ENCODE measurements at places on chromosomes 7 and 10.

GRCh38 chr7:40674316-40674715, 539.5 kb downstream of the SUGCT start:
- DNase-seq, result no peak

DNA sequence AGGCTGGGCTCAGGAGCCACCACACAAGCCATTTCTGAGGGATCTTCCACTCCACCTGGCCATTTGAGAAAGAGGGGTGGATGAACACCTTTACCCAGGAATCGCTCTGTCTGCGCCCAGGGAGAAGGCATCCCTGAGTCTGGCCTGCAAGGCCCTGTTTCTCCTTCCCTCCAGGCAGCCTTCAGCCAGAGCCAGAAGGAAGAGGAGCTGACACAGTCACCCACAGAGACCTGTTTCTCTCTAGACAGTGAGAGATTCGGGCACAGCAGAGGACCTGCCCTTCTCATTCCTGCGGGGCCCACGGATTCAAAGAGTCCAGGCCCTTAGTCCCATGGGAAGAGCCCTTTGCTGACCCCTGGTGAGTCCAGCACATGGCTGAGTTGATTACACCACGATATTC, 127.5 kb upstream of the TNS3 start:
- no peak for DNase-seq

- peak; percentile 72 for DNase-seq
Observed at GRCh38 chr7:42854571-42855118, 57.2 kb downstream of the C7orf25 start.

DNA sequence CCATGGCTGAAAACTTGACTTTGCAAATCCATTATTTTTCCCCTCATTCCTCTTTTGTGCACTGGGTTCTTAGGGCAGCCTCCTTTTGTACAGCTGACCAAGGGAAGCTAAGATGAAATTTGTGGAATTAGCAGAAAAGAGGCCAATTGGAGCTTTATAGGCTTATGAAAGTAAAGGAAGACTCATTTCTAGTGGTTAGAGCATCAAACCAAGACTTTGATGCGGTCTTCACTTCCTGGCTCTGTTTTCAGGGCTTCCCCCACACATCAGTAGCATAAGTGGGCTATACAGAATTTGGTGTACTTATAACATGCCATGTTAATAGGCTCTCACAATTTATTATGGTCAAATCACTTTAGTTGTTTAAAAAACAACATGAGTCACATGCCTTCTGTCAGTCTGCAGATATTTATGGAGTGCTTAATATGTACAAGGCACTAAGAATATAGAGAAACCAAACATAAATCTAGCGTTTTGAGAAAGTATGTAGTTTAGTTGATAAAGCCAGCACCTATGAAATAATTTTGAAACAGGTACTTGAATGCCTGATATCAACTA, 5.7 kb downstream of the AUTS2 start:
- DNase-seq, result peak; percentile 13

DNA sequence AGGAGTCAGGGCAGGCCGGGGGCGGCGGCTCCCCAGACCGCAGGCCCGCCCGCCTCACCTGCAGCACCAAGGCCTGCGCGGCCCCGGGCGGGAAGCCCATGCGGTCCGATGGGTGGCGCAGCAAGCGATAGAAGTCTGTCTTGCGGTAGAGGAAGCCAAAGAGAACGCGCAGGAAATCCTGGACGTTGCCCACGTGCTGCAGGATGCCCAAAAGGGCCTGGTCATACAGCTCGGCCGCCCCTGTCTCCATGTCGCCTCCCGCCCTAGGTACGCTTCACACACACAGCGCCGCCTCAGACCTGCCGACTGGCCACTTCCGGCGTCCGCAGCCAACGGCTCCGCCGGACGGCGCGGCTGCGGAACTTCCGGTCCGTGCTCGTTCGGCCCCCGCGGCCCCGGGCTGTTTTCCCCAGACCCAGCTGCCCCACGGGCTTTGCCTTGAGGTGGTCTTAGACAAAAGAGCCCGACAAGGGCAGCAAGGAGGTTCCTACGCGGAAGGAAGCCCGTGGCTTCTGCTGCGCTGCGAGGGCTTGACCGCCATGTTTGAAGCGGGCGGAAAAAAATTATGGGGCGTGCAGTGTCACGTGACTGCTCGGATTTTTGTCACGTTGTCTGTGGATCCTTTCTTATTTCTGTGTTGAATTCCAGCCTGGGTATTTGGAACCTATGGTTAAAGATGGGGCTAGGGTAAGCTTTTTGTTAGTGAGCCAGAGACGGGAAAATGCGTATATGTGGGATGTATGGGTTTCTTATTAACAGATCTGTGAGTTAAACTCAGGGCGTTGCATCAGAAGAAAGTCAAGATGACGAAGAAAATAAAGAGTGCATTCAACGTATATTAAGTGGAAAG, at the start of gene NUDCD3:
Gene NUDCD3, minus strand, starts transcription at position 308 of the 850 bp plus-strand sequence. Its CDS starts 58 bp downstream, at position 250.
- peak; percentile 93 for DNase-seq

DNA sequence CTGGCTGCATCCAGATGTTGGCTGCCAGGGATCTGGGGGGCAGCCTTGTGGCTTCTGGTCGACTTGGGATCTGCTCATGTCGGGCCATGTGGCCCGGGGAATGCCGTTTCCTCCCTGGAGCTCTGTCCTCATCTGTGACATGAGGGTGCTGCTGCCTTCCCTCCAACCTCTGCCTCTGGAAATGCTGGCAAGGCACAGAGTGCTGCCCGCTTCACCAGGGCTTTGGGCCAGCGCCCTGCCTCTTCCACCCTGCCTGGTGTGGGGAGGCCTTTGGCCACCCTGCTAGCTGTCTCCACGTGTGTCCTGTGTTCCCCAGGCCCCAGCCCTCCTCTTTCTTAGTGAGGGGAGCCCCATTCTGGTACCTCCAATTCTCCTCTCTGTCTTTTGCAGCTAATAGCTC, 5.8 kb upstream of the SMARCD3 start:
- DNase-seq, result no peak

DNA sequence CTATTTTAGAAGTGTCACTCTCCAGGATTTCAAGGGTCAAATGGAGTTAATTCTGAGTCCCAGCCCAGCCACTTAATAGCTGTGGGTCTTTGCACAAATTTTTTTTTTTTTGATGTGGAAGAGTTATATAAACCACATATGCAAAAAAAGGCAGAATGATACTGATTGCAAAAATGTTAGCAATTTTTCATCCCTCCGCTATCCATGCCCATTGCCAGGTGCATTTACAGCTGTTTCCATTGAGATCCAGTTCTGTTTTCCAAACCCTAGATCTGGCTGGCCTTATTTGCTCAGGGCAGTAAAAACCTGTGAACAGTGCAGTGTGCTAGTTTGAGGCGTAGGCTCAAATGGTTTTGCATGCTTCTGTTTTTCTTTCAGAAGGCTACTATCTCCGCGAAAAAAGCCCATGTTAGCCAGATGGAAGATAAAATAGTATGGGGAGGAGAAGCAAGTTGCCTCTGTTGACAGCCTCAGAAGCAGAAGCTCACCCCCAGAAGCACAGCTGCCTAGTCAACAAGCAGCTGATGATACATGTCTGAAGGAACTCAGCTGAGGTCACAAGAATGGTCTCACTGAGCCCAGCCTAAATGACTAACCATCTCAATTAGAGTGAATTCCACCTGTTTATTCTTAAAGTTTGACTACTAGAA, 997 bp upstream of the ZNF138 start:
- DNase-seq, result no peak

- no peak for DNase-seq
Observed at GRCh38 chr10:69070951-69071350, 17.0 kb upstream of the SRGN start.

- DNase-seq, result no peak
Observed at GRCh38 chr7:50505553-50506210, 55.5 kb upstream of the FIGNL1 start.

DNA sequence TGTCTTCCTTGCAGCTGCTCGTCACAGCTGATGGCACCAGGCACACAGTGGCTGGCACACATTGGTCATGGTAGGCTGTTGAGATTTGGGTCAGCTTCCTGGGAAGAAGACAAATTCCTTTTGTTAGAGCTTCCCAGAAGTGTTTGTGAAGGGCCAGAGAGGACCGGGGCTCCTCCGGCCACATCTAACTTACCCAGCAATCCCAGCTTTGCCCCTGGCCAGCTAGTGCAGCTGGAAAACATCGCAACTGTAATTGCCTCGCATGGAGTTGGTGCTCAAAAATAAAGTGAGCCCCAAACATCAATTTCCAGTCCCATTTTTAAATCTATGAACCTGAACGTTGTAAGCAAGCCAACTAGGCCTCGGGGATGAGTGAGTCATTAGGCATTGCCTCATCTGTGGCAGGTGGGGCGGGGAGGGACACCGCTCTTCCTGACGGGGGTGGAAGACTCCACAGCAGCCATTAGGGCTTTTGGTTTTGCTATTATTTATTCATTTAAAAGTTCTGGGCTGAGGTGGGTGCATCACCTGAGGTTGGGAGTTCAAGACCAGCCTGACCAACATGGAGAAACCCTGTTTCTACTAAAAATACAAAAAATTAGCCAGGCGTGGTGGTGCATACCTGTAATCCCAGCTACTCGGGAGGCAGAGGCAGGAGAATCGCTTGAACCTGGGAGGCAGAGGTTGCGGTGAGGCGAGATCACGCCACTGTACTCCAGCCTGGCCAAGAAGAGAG, 12.4 kb downstream of the CPA5 start:
- peak; percentile 95 for DNase-seq

GRCh38 chr7:135527025-135527424, 17.1 kb upstream of the CNOT4 start:
- no peak for DNase-seq

DNA sequence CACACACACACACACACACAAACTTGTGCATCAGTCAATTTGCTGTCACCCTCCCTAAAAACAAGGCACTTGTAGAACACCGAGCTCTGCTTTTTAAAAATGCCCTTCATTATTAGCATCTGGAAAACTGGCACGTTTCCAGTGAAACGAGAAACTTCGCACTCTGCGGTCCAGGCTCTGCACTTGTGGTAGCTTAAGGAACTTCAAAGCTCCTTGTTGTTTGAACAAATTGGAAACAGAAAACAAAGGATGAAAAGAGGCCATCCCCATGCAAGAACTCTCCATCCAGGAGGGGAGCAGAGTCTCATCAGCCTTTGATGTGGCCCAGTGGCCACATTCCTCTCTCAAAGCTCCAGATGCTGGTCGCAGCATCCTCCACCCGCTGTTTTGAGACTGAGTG, 105.1 kb downstream of the C10orf90 start:
- peak; percentile 2 for DNase-seq

- no peak for DNase-seq
Observed at GRCh38 chr7:149727053-149727898, 46.1 kb downstream of the ZNF467 start.

DNA sequence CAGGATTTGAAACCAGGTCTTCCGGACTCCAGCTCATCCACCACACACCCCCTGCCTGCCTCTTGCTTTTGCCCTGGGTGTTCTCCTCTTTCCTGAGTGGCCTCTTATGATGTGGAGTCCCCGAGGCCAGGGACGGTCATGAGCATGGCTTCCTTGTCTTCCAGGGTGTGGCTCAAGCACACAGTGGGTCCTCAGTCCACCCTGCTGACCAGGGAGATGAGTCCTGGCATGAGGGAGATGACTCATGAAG, 32.8 kb downstream of the DNAJB12 start:
- no peak for DNase-seq

DNA sequence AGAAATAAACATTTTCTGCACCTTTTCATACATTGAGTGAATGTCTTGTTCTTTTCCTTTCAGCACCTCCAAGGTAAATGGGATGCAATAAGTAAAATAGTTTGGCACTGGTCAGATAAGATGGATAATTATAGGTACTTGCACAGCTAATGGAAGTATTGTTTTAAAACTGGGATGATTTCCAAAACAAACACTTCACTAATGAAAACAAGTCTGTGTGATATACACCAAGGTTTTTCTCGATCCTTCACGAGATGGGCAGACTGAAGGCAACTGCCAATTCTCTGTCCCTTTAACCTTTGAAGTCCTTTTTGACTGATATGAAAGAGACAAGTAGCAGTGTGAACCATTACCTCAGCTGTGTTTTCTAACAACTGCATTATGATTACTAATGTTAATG, 423.8 kb downstream of the GFRA1 start:
- no peak for DNase-seq

GRCh38 chr7:4607311-4607729, 74.8 kb upstream of the FOXK1 start:
- DNase-seq, result peak; percentile 7

DNA sequence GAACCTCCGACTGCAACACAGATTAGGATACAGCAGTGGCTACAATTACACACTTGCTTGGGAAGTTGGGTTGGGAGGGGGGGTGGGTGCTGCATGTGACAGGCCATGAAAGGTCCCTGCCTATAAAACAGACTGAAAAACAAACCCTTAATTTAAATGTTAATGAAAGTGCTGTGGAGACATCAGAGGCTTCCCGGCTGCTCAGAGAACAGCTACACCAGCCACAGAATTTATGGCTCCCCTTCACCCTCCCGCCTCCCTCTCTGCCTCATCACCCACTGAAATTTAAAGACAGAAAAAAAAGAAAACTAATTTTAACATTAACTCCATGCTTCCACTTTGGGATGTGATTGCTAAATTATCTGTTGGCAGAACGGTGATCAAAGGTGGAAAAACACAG, 34.7 kb downstream of the FBXW4 start:
- no peak for DNase-seq

- no peak for DNase-seq
Observed at GRCh38 chr7:16193631-16194030, 227.7 kb downstream of the CRPPA start.

GRCh38 chr10:46040004-46040403, 6.1 kb downstream of the MSMB start:
- no peak for DNase-seq

DNA sequence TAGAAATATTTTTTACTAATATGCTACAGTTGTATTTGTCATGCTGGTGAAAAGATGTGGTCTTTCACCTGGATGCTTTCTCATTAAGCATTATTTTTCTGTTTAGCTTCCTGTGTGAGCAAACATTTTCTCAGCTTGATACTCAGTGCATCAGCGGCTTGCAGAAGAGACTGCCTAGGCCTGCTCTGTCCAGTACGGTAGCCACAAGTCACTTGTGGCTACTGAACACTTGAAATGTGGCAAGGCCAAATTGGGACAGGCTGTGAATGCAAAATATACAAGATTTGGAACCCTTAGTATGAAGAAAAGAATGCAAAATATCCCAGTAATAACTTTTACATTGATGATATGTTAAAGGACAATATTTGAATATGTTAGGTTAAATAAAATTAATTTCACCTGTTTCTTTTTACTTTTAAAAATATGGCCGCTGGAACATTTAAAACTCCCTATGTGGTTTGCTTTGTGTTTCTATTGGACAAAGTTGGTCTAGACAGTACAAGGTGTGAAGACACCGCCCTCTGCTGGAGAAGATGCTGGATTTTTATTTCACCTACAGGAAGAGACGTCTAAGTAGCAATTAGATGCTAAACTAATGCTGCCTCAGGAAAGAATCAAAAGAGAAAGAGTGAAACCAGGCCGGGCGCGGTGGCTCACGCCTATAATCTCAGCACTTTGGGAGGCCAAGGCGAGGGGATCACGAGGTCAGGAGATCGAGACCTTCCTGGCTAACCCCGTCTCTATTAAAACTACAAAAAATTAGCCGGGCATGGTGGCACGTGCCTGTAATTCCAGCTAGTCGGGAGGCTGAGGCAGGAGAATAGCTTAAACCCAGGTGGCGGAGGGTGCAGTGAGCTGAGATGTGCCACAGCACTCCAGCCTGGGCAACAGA, 5.3 kb downstream of the SRGN start:
- DNase-seq, result peak; percentile 9
